ENCODE measurements at places on chromosomes 12 and 14. TPM values are rescaled to one million over a fixed set of nuclear protein-coding genes. Genes with fewer than 3 reads are reported as not detected.

Gene ACIN1
- 68.2 TPM for total RNA-seq

Gene VASH1
- total RNA-seq, result 0.13 TPM

Gene CSRP2
- 147 TPM for total RNA-seq

Gene KCNC2
- not detected for total RNA-seq

Gene BIN2
- total RNA-seq, result 0.08 TPM

Gene ISCU
- total RNA-seq, result 135 TPM

Gene PAX9
- total RNA-seq, result 3.8 TPM

Gene ENO2
- 5.3 TPM for total RNA-seq
